Neural crest cell (in vitro differentiated cells): ENCODE measurements at places on chromosomes 2 and 18. TPM values are rescaled to one million over a fixed set of nuclear protein-coding genes. Genes with fewer than 3 reads are reported as not detected.

SIX3 gene
- total RNA-seq, result not detected in 2 replicates

GRCh38 chr2:88755836-88756235 lies 64.4 kb downstream of the RPIA start:
- no peak overlapping the region for H3K27ac ChIP-seq
- H3K4me3 ChIP-seq, result no peak overlapping the region
- no peaks in the 10 kb centered on the region for H3K4me1 ChIP-seq

DNA sequence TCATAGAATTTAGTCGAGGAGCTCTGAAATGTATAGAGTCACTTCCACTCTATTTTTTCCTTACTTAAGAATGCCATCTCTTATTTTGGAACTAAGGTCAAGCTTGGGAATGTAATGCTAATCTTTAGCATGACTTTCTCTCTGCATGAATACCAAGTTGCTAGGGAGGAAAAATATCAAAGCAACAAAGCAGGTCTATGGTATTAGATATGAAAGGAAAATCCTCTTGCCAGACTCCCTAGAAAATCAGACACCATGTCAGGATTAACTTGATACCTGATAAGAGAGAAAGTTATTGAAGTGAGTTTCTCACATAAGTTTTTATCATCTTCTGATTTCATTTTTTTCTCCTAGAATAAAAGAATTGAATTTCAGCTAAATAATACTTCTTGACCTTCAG lies 341.7 kb upstream of the ZNF804A start:
- H3K4me1 ChIP-seq, result no peaks in the 10 kb centered on the region
- no peaks in the 10 kb centered on the region for H3K27me3 ChIP-seq
- H3K36me3 ChIP-seq, result no peaks in the 10 kb centered on the region
- DNase-seq, result no peak

- no peak for DNase-seq
- no peaks in the 10 kb centered on the region for H3K27me3 ChIP-seq
- peak overlapping the region; percentile 84 for H3K4me3 ChIP-seq
- H3K36me3 ChIP-seq, result peaks cover 6% of the 10 kb centered on the region
- H3K4me1 ChIP-seq, result peaks cover 24% of the 10 kb centered on the region
Observed at GRCh38 chr2:74373985-74374384, 6.1 kb downstream of the DCTN1 start.
